ENCODE measurements at places on chromosomes 4 and X.

- no peak for DNase-seq
Measured at GRCh38 chrX:129945131-129945530, 37.3 kb upstream of the BCORL1 start.

- no peak for DNase-seq
Measured at GRCh38 chr4:8350841-8351461, 81.4 kb downstream of the HTRA3 start.

- DNase-seq = no peak
Measured at GRCh38 chr4:174808836-174809235, 20.2 kb downstream of the GLRA3 start.

- no peak for DNase-seq
Measured at GRCh38 chr4:2798399-2799223, 5.7 kb downstream of the SH3BP2 start.

GRCh38 chr4:34066126-34066525 lies 2178.2 kb downstream of the ARAP2 start:
- DNase-seq = no peak

GRCh38 chr4:101040776-101041175 lies 306.6 kb downstream of the PPP3CA start:
- no peak for DNase-seq

Data from fibroblast of the aortic adventitia (primary cell).